ENCODE measurements at places on chromosomes 1 and 21.
A peak's percentile ranks its signal among the peaks of the same experiment; 100 is the strongest.

DNA sequence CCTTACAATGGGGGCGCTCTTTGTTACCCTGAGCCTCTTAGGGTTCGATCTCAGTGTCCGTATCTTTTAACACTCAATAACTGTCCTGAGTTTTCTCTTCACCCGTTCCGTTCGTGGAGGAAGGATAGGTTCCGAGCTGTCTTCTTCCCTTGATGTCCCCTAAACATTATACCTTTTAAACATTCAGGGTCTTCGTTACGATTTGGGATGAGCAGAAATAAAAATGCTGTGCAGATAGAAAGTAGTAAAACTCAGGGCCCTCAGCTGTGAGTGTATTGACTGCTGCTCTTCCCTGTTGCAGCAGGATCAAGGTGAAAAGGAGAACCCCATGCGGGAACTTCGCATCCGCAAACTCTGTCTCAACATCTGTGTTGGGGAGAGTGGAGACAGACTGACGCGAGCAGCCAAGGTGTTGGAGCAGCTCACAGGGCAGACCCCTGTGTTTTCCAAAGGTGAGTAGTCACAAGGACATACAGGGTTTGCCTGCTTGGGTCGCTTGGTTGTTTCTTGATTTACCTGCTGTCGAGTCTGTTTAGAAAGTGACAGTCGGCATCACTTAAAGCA, 784 bp downstream of the RPL11 start:
- DNase-seq: no peak

DNA sequence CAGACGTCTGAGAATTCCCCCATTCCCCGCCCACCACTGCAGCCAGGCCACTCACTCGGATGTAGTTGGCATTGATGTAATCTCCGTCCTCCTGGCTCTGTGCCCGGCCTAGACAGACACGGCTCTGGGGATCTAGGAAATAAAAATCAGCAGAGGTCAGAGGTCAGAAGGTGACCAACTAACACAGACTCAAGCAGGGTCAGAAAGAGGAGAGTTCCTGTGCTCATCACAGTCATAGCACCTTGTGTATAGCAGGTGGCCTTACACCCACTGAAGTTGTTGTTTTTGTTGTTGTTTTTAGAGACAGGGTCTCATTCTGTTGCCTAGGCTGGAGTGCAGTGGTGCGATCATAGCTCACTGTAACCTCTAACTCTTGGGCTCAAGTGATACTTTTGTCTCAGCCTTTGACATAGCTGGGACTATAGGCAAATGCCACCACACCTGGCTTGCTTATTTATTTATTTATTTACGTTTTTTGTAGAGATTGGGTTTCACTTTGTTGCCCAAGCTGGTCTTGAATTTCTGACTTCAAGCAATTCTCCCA, 4.9 kb downstream of the PTPN7 start:
- DNase-seq: no peak

- peak; percentile 54 for DNase-seq
These were observed 38.0 kb downstream of the FOXO6 start for GRCh38 chr1:41399145-41399795.

GRCh38 chr1:1137256-1138045, 21.6 kb upstream of the C1orf159 start:
- no peak for DNase-seq

GRCh38 chr1:228940526-228940925, 205.2 kb downstream of the RHOU start:
- DNase-seq: no peak

DNA sequence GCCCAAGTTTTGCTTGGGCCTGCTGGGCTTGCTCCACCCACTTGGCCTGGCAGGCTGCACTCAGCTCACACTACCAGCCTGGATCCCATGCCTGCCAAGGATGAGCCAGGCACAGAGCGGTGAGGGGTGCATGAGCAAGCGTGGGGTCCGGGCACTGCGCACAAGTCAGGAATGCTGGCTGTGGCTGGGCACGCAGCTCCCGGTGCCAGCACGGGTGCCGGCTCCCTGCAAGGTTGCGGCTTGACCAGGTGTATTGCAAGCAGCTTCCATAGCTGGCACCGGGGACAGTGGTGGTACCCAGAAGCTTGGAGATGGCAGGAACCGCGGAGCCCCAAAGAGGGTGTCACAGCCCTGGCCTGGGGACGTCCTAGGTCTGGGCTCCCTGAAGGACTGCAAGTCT, 224.4 kb upstream of the NRIP1 start:
- DNase-seq: no peak

DNA sequence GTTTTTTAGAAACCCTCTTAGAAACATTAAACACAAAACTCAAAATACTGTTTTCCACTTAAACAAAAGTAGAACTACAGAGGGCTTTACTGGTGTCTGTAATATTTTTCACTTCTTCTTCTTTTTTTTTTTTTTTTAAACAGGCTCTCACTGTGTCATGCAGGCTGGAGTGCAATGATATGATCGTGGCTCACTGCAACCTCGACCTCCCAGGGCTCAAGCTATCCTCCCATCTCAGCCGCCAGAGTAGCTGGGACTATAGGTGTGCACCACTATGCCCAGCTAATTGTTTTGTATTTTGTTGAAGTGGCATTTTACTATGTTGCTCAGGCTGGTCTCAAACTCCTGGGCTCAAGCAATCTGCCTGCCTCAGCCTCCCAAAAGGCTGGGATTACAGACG, 194.8 kb downstream of the DAB1 start:
- DNase-seq: no peak

- DNase-seq: no peak
These were observed 42.0 kb upstream of the MTF1 start for GRCh38 chr1:37901191-37901892.

DNA sequence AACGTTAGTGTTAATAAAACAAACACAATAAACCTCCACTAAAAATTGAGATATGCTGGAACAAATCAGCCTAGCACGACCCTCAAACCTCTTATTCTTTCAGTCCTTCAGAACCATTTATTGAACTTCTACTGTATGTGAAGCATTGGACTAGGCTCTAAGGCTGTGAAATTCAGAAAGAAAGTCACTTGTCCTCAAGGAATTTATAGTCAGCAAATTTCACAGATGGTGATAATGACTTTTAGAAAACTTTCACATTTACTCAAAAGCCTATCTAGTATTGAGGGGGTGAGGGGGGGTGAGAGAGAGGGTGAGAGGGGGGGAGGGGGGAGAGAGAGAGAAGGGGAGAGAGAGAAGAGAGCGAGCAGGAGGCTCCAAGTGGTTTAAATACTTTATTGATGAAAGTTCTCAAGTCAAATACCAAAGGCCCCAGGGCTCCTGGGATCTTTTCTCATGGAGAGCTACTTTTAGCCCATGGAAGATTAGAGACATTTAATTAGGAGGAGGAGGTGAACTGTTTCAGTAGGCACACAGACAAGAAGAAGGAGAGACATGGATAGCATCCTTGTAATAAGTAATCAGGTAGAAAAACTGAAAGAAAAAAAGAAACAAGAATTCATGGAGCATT, 66.3 kb upstream of the SSX2IP start:
- DNase-seq: no peak

DNA sequence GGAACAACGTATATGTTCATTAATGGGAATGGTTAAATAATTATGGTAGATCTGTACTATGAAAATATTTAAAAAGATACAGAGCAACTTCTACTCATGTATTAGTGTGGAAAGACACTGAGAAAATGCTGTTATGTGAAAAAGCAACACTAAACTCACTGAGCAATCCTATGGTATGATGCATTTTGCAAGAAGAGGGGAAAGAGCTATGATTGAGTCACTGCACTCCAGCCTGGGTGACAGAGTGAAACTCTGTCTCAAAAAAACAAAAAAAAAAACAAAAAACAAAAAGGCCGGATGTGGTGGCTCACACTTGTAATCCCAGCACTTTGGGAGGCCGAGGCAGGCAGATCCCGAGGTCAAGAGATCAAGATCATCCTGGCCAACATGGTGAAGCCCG, 44.4 kb downstream of the ATP5PO start:
- DNase-seq: no peak

- DNase-seq: no peak
These were observed 36.7 kb upstream of the TLR5 start for GRCh38 chr1:223179786-223180185.

GRCh38 chr1:229272164-229273158, 1.6 kb downstream of the RAB4A start:
- DNase-seq: no peak

DNA sequence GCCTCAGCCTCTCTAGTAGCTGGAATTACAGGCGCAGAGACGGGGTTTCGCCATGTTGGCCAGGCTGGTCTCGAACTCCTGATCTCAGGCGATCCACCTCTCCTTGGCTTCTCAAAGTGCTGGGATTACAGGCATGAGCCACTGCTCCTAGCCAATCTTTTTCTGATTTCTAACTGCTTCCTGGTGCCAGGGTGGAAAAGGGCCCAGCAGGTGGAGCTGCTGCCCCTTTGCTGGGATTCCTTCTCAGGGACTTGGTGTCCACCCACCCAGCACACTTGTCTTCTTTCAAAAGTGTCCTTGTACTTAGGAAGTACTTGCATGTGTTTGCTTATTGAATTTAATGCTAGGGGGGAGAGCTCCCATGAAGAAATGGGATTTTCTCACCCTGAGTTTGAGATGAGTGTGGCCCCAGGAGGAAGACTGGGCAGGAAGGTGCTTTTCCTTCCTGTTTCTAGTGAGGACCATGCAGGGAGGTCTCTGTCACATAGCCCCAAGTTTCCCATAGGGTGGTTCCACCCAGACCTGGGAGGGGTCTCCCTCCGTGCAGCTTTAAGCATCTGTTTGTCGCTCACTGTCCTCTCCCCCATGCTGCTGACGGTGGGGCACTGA, 14.2 kb downstream of the UTP11 start:
- DNase-seq: no peak

Measured in anterior cingulate cortex (tissue), 58 donors.